ENCODE measurements at places on chromosomes 7 and 10. TPM values are rescaled to one million over a fixed set of nuclear protein-coding genes. Genes with fewer than 3 reads are reported as not detected.

The CYP26A1 gene
- polyA plus RNA-seq: 0.36 TPM

DNA sequence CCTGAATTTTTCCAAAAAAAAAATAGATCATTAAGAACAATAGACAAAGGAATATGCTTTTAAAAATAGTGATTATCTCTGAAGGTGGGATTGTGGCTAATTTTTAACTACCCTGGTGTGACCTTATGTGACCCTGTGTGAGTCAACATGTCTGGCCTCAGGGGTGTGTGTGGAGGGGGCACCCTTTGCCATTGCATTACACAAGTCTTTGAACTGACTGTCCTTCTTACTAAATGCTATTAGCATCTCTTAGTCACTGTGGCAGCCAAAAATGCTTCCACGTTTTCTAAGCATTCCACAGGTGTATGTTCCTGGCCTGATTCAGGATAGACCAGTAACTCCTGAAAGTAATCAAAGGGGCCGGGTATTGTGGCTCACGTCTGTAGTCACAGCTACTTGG, 175.4 kb downstream of the MGMT start:
- DNase-seq: no peak

DNA sequence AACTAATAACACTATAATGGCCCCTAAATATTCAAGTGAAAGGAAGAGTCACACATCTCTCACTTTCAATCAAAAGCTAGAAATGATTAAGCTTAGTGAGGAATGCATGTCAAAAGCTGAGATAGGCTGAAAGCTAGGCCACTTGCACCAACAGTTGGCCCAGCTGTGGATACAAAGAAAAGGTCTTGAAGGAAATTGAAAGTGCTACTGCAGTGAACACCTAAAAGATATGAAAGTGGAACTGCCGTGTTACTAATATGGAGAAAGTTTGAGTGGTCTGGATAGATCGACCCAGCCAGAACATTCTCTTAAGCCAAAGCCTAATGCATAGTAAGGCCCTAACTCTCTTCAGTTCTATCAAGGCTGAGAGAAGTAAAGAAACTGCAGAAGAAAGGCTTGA, 12.1 kb upstream of the SNX13 start:
- no peak for DNase-seq

The PLXDC2 gene
- polyA plus RNA-seq: 45.1 TPM

DNA sequence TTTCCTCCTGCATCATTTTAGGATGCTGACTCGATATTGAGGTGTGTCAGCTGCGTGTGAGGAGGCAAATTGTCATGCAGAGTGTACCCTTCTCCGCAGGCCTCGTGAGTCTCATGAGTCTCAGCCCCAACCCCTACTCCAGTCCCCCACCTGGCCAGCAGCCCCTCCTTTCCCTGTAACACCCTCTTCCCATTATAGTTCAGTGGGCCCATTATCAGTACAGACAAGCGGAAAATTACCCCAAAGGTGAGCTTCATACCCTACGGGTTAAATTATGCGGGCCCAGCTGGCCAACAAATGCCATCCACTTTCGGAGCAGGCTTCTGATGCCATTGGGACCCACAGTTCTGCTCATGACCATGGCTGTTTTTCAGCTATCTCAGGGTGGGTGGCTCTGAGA, 25.2 kb downstream of the SFTPD start:
- no peak for DNase-seq

GRCh38 chr10:18340496-18341051, 200.3 kb downstream of the CACNB2 start:
- DNase-seq: peak; percentile 71

- DNase-seq: no peak
Measured at GRCh38 chr7:7977774-7978173, 9.2 kb downstream of the GLCCI1 start.

GRCh38 chr10:72105710-72106109, 17.4 kb upstream of the SPOCK2 start:
- no peak for DNase-seq

The ARID5B gene
- 17.7 TPM for polyA plus RNA-seq

- no peak for DNase-seq
Measured at GRCh38 chr10:31686599-31686998, 242.0 kb downstream of the ARHGAP12 start.

The SFXN4 gene
- 18.6 TPM for polyA plus RNA-seq

DNA sequence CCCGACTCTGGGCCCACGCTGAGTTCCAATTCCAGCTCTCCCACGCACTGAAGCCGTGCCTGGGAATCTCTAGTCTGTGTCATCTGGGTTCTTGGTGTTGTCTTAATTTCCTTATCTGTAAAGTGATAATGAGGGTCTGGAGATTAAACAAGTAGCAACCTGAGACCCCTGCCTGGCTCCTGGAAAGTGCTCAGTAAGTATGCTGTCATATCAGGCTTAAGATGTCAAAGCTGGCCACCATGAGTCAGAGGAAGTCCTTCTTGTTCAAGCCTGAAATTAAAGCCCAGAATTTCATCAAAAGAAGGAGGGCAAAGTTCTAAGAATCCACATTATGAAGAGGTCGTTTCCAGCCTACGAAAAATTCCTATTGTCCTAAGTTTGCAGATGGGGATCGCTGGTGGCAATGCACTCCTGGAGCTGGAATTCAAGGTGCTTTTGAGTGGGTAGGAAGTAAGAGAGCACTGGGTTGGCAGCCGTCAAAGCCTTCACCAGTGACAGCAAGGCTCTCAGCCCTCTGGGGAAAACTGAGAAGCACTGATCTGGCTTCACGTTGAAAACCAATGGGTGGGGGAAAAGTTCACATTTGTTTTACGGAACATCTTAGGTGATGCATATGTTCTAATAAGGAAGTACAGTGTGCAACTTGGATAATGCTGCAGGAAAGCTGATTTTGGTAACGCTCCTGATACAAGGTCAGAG, 50.3 kb upstream of the NCAPG2 start:
- DNase-seq: no peak

The BHLHA15 gene
- 0.26 TPM for polyA plus RNA-seq

The CYP2E1 gene
- polyA plus RNA-seq: 0.49 TPM

DNA sequence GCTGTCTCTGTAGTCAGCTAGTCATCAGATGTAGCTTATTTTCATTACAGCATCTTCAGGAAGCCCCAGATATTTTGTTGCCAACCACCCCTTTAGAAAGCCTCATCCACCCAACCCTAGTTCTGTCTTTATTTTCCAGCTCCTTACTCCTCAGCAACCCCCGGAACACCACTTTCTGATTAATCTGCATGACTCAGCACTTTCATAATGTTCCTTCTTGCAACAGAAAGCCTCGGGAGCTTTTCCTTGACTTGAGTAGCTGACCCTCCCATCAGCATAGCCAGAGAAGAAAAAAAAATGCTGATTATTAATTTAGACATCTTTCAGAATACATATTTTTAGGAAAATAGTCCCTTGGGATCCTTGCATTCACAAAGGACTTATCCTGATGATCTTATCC, 244.0 kb upstream of the CXCL12 start:
- DNase-seq: peak; percentile 65

DNA sequence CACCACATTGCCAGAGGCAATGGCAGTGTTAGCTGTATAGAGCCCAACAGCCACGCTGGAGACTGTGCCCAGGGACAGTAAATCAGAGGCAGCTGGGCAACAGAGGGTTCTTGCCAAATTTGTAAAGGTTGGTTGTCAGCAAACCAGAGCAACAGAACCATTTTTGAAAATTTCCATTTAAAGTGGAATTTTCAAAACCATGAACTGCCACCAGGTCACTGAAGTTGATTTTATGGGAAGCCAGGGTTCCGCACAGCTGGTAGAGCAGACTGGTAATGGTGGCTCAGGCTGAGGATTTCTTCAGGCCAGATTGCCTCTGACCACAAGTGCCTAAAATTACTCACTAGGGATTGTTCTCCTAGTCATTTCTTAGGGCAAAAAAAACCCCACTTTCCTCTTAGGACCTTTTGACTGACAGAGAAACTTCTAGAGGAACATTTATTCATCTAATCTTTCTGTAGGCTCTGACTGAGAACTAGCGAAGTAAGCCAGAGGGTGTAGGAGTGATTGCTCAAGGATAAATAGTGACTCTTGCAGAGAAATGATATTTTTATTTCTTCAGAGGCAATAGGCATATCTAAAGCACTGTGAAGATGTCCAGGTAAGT, 342.4 kb downstream of the BBS9 start:
- no peak for DNase-seq

The ZNF25 gene
- polyA plus RNA-seq: 12.4 TPM

The MMRN2 gene
- 23.5 TPM for polyA plus RNA-seq

The MRC1 gene
- polyA plus RNA-seq: 10.3 TPM

The PNLIPRP1 gene
- not detected for polyA plus RNA-seq

The POMZP3 gene
- polyA plus RNA-seq: 17.3 TPM

The HSPA12A gene
- 5.5 TPM for polyA plus RNA-seq

GRCh38 chr7:20783125-20783699, 3.5 kb downstream of the SP8 start:
- DNase-seq: no peak

GRCh38 chr10:69952069-69952800, 100.4 kb upstream of the MACROH2A2 start:
- DNase-seq: no peak

DNA sequence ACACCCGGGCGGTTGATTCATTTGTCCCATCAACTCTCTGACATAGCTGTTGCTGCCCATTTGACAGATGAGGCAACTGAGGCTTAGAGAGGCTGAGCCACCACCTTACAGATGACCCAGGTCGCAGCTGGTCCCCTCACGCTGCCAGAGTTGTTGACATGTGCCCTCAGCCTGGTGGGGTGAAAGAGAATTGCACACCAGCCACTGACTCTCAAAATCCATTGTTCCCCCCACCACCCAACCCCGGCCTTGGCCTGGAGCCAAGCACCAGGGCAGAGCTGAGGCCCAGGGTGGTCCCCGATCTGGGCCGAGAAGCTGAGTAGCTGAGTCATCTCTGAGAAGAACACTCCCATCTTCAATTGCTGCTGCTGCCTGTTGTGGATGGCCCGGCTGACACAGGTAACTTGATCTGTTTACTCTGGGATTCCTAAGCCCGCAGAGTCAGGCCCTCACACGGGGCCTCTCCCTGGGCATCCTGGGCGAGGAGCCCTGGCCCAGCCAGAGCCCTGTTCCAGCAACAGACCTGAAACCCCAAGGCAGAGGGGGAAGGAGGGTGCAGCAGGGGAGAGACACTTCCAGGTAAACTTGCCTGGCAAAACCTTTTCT, 27.5 kb downstream of the PVRIG start:
- DNase-seq: peak; percentile 70

The SPDYE1 gene
- 0.83 TPM for polyA plus RNA-seq

The LLCFC1 gene
- 0.30 TPM for polyA plus RNA-seq

GRCh38 chr10:35097510-35097909, 7.4 kb upstream of the CUL2 start:
- no peak for DNase-seq

The TBC1D12 gene
- 11.1 TPM for polyA plus RNA-seq

DNA sequence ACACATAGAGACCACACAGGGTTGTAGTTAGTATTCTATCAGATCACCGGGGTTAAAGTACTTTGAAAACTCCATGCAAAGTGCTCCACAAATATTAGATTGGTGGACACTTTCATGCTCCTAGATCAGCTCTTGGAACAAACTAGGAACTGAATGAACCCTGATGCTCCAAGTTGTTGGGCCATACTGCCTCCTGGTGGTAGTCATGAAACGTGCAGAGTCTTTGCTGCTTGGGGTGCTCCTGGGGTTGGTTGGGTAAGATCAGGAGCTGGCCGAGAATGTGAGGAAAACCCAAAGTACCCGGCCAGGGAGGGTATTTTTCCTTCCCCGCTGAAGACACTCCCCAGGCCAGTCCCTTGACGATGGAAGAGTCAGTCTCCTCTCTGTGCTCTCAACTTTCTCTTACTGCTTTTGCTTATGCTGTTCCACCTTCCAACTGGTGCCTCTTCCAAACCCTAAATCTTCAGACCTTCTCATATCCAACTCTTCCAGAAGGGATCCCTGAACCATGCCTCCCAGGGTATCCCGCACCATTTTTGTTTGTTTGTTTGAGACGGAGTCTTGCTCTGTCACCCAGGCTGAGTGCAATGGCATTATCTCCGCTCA, 918 bp upstream of the RPEL1 start:
- peak; percentile 79 for DNase-seq

The SFTPD gene
- 0.91 TPM for polyA plus RNA-seq

The ZNF438 gene
- 12.4 TPM for polyA plus RNA-seq

The INPP5F gene
- 13.6 TPM for polyA plus RNA-seq

DNA sequence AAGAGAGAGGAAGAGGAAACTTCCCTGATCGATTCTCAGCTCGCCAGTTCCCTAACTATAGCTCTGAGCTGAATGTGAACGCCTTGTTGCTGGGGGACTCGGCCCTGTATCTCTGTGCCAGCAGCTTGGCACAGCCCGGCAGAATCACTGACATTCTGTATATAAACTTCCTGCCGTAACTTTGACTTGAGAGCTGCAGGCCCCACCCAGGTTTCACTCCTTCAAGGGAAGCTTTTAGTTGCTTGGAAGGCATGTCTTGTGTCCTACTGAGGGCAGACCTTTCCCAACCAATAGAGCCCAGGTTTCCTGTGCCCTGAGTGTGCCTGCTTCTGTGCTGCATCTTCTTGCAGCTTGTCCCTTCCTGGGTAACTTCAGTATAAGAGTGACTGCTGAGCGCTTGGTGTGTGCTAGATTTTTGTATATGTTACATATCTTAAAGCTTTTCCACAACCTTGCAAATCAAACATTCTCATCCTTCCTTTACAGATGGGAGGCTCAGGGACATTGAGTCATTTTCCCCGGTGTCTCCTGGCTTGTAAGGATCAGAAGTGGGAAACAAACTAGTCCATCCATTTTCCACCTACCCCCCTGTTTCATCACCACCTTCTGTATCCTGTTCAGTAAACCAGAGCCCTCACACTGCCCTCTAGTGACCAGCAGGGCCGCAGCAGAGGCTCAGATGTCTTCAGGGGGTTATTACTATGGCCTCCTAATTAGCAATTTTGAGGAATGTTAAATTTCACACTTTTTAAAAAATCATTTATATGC, 225.2 kb upstream of the PRSS58 start:
- peak; percentile 38 for DNase-seq

GRCh38 chr10:10816447-10816846, 201.2 kb upstream of the CELF2 start:
- DNase-seq: no peak

DNA sequence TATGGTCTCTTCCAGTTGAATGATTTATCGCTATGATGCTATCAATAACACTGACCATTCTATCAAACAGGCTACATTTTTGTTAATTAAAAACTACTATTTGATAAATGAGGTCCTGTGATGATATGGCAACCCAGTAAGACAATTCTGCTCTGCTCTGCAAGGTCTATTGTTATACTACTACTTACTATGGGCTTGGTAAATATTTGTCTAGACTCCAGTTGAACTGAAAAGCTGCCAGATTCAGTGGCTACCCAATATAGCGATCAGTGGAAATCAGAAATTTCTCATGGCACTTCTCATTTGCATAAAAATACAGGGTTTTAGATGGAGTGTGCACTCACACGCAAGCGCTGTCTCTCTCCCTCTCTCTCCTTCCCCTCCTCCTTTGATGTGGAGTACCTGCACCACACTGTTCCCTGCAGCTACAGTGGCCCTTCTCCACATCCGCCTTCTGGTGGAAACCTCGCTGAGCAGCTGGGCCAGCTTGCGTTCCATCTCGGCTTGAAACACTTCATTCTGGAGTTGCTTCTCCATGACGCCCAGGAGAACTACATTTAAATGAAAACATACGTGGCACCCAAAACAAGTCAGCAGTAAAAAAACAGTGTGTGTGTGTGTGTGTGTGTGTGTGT, 77.9 kb downstream of the KIAA1549 start:
- DNase-seq: no peak

The SCIN gene
- polyA plus RNA-seq: 0.33 TPM

GRCh38 chr7:55549457-55549856, 22.8 kb downstream of the VOPP1 start:
- DNase-seq: no peak

The PNLIPRP2 gene
- 0.51 TPM for polyA plus RNA-seq
